Activated T-helper 1 cell treated with Interleukin-2 at 50 U/mL for 16 hours (primary cell): ENCODE measurements at places on chromosomes 2 and 18.

DNA sequence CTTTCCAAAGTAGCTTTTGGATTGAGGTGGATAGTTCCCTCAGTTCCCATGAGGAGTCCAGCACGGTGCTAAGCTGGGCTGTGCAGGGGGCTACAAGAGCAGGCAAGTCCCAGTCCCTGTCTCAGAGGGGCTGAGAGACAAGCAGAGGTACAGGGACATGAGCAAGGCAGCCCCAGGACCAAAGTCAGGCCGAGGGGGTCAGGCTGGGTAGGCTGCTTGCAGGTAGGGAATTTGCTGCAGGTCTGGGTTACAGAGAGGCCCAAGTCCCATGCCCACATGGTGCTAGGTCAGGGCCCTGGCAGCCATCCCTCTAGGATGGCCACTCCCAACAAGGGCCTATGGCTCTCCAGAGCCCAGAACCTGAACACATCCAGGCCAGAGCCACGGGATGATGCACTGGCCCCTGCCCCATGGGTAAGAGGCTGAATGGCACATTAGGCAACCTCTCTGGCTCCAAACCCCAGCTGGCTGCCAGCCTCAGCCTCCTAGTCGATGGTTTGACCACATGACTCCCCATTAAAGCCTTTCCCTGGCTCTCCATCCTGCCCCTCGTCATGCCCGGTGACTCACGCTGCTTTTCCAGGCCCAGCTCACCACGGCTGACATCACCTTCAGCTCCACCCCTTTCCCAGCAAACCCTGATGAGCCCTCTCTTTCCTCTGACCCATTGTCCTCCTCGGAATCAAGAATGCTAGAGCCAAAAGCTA is 83.7 kb downstream of the SDC1 start:
- DNase-seq = no peak

GRCh38 chr2:106932644-106933043 is 46.7 kb upstream of the ST6GAL2 start:
- no peak for DNase-seq

DNA sequence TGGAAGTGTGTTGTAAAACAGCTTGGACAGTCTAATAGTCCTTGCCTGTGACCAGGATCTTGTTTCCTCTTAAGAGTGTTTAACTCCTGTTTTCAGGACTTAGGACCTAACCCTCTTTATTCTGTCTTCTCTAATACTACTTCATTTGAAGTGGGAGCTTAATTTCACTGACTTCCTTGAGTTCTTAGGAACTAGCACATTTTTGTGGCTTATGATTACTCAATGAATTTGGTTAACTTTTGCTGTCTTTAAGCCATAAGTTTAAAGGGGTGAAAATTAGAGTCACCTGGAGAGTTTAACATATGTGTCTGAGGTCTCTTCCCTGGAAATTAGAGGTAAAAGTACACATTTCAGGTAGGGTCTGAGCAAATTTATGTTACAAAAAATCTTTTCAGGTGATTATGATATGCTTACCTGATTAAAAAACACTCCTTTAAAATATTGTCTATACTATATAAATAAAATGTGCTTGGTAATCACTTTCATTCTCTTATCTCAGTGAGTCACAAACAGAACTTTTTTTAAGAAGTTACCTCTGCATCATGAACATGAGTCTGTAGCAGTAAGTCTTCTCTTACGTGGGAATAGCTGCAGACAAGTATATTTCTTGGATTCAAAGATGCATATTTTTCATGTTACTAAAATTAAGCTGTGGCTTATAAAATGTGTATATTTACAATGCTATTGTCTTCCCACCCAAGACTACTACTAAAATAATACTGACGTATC is 52.7 kb downstream of the ATP9B start:
- DNase-seq = no peak

- no peak for DNase-seq
Measured at GRCh38 chr2:209788925-209789324, 17.3 kb downstream of the UNC80 start.

DNA sequence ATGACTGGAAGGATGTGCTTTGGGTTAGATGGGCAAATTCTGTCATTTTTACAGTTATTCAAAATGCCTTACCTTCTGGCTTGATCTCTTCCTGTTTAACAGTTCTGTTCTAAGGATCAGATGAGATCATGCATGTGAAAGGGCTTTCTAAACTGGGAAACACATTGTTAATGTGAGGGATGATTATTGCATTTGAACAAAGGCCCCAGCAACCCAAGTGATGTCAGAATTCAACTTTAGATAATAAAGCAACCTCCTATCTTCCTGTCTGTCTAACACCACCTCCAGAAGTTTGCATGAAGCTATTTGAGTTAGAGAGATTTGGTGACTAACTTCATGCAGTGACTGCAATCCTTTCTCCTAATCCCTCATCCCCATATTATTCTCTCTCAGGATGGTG is 77.8 kb upstream of the B3GNT2 start:
- no peak for DNase-seq

DNA sequence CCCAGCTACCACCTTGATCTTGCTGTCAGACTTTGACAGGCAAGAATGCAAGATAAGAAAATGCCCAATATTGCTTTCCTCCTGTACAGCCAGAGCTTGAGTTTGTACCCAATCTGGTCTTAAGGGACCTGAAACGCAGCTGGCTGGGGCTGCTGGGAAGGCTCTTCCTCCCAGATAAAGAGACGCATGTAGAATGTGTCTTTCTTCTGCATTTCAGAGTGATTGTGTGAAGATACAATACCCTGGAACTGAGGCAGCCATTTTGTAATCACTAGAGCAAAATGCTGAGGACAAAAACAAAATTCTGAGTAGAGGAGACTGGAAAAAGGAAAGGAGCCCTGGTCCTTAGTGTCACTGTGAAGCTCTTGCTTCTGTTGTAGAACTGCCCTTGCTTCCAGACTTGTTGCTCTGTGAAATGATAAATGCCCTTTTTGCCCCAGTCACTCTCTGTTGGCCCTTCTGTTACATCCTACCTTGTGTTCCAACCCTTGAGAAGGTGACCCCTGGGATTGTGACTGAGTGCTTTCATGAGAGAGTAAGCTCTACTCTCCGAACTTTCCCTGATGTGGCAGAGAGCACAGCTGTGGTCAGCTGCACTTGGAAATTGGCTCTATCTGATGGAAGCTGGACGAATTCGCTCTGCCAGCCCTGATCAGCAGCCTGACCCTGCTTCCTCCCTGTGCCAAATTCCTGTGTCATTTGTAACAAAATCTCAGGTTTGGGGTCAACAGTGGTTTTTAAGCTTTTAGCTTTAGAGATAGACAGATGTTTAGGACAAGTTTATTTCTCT is 137.4 kb upstream of the RBMS1 start:
- DNase-seq = no peak

DNA sequence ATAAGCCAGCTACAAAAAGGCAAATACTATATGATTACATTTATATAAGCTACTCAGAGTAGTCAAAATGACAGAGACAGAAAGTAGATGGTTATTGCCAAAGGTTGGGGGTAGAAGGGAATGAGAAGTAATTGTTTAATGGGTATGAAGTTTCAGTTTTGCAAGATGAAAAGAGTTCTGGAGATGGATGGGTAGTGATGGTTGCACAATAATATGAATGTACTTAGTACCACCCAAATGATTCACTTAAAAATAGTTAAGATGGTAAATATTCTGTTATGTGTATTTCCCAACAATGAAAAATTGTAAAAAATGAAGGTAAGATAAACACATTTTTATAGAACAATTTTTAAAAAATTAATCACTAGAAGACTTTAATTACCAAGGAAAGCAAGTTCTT is 448.4 kb downstream of the ADCYAP1 start:
- DNase-seq = no peak

- DNase-seq = no peak
Measured at GRCh38 chr2:54768772-54769428, 45.4 kb downstream of the EML6 start.

- no peak for DNase-seq
Measured at GRCh38 chr18:58025205-58025604, 18.8 kb upstream of the NEDD4L start.

- DNase-seq = no peak
Measured at GRCh38 chr2:203341741-203342310, 13.6 kb downstream of the ABI2 start.

DNA sequence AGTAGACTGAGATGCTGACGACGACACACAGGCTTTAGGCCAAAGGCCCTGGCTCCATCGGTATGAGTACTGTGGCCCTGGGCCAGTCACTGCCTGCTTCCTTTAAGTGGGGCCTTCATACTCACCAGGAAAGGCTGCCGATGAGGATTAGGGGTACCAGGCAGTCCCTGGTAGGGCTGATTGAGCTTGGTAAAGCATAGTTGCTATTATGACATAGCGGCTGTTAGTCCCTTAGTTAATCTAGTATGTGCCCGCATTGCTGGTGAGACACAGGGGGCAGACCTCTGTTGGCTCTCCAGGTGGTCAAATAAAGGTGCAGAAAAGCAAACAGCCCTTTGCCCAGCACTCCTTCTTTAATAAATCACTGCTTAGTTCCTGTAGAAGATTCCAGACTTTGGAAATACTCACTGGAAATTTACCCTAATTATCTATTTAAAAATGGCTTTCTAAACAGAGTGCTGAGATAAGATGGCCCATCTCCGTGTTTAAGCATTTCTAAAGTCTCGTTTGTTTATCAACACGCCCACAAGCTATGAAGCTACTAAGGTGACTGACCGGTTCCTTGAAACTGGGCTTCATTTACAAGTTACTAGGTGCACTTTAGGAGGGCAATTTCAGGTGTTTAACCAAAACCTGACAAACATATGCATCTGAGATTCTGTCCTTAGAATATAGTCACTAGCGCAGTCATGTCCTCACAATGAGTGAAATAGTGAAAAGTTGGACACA is 8.7 kb upstream of the BIN1 start:
- no peak for DNase-seq

DNA sequence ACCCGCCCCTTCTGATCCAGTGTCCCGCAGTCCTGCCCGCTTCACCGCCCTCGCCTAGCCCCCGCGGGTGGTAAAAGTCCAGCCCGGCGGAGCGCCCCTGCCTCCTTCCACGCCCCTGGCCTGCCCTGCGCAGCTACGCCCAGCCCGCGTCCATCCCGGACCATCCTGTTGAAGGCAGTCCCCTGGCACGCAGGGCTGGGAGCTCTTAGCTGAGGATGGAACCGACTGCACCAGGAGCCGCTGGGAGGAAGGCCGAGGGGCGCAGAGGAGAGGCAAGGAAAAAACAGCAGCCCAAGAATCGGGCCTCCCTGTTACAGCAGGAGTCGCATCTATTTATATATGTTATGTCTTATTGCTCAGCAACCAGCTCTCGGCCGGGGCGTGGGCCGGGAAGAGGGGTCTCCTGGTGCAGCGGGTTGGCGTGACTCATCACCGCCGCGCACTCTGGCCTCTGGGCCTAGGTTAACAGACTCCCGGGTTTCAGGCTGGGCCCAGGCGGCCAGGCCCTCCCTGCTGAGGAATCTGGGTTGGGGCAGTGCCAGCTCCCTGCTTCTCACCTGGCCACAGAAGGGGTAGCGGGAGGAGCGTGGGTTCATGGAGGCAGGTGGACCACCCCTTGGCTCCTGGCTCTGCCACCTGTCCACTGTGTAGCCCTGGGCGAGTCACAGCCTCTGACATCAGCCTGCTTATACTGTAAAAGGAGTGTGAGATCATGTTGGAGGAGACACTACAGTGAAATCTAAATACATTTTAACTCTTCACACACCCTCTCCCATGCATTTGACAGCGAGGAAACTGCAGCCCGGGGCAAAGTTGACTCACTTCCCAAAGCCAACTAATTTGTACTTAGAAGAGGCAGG is 13.4 kb upstream of the MAP3K2 start:
- DNase-seq = no peak

GRCh38 chr2:157596992-157597681 is 31.5 kb downstream of the ACVR1C start:
- DNase-seq = peak; percentile 28

DNA sequence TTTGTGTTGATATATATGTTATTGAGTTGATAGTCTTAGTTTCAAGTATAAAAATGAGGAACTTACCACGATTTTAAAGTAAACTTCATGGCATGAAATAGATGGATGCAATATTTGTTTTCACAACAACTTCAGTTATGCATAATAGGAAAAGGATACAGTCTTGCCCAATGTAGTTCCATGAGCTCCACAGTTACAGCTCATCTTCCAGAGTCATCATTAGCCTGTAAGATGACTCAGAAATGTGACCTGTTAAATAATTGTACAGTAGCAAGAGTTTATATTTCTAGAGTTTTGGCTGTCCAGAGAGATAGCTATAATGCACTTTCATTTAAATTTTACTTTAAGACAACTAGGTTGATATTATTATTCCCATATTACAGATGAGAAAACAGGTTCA is 80.9 kb upstream of the ARHGAP28 start:
- no peak for DNase-seq

DNA sequence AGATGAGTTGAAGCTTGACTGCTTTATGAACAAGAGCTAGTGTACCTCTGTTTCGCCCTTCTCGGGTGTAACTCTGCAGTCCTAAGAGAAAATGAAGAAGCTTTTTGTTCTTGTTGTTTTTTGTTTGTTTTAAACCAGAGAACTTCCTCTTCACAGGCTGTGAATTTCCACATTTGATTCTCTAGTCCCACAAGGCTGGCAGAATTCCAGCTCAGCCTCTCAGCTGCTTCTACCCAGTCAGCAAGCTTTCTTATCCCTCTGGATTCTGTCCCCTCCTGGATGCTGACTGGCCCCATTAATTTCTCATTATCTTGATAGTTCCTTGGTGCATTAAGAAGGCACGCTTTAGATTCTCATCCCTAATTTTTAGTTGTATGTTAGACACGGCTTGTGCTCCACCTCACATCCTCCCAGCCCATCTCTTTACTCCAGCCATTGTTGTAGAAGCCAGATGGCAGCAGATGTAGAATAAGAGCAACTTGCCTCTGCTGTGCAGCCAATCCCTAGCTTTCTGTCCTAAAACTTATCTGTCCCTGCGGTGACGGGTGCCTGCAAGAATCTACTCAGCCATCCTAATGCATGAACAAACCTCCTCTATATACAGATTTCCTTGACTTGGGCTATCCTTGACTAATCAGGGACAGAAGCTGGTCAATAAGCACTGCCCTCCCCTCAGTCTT is 12.3 kb upstream of the RESP18 start:
- no peak for DNase-seq

DNA sequence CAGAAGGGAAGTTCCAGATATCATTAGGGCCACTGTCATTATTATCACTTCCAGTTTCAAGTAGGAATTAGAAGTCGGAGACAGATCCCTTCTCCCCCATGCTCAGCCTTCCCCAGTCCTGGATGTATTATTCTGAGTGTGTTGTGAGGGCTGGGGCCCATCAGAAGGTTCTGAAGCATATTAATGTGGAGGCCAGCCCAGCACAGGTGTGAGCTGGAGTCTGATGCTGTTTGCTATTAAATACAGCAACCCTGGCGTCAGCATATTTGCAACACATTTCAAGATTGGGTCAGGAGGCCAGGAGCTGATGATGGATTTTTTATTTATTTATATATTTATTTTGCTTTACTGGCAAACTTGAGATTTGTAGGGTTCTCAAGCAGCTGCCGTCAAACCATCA is 195.2 kb downstream of the NRP2 start:
- no peak for DNase-seq

- DNase-seq = no peak
Measured at GRCh38 chr2:10452312-10452711, 4.2 kb upstream of the ODC1 start.

GRCh38 chr2:38596229-38596628 is 6.5 kb downstream of the HNRNPLL start:
- DNase-seq = no peak

GRCh38 chr2:174951745-174952144 is 53.4 kb downstream of the CHN1 start:
- DNase-seq = no peak

- no peak for DNase-seq
Measured at GRCh38 chr2:202023198-202023903, 10.3 kb upstream of the FZD7 start.
